ENCODE measurements at places on chromosomes 16 and 17.

- no peak for DNase-seq
Measured at GRCh38 chr17:14351493-14351892, 50.6 kb downstream of the HS3ST3B1 start.

- no peak for DNase-seq
Measured at GRCh38 chr16:70399951-70400350, 38.9 kb downstream of the ST3GAL2 start.

GRCh38 chr16:17301593-17302135, 169.1 kb downstream of the XYLT1 start:
- peak; percentile 90 for DNase-seq

DNA sequence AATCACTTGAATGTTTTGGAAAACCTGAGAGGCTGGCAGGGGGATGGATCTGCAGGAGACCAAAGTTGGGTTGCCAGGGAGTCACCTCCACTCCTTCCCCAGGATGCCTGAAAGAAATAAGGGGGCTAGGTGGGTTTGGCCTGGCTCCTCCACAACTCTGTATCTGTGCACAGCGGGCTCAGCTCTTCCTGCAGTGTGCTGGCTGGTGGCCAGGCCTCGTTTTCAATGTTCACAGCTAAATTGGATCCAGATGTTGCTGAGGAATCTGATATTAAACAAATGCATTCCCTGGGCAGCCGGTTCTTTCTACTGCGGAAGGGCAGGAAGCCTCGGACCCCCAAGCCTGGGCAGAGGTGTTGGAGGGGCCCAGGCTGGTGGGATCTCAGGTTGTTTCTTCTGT, 106.2 kb downstream of the N4BP1 start:
- no peak for DNase-seq

- DNase-seq, result no peak
Measured at GRCh38 chr16:79532273-79532672, 68.3 kb downstream of the MAF start.

- peak; percentile 22 for DNase-seq
Measured at GRCh38 chr17:82086941-82087906, 10.8 kb downstream of the FASN start.

DNA sequence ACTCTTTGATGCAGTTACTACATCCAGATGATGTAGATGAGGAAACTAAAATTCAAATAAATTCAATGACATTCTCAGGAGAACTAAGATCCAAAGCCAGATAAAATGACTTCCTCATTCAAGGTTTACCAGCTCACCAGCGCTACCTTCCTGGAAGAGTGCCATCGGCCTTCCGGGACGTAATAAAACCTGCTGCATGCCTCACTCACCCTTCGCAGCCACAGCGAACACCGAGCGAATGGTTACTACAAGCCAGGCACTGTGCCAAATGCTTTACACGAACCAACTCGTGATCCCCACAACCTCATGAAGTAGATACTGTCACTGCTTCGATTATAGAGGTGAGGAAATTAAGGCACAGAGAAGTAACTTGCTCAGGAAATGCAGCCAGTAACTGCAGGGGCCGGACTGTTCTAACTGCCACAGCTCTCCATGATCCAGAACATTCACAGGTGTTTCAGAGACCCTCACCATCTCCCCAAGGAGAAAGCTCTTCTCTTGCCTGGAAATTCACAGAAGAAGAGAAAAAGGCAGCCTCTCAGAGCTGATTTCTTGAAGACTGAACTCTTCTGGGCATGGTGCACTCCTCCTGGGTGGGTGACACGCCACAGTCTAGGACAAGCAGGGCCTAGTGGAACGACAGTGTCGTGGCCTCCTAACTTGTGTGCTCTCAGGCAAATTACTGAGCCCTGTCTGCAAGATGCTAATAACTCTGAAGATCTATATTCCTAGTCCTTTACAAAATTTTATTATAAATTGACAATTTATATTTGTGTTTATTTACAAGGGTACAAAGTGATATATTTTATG, 46.8 kb downstream of the HIC1 start:
- no peak for DNase-seq

- no peak for DNase-seq
Measured at GRCh38 chr17:82007228-82007494, 15.5 kb downstream of the CENPX start.

- DNase-seq, result no peak
Measured at GRCh38 chr16:68445458-68445857, 2.9 kb downstream of the SMPD3 start.

DNA sequence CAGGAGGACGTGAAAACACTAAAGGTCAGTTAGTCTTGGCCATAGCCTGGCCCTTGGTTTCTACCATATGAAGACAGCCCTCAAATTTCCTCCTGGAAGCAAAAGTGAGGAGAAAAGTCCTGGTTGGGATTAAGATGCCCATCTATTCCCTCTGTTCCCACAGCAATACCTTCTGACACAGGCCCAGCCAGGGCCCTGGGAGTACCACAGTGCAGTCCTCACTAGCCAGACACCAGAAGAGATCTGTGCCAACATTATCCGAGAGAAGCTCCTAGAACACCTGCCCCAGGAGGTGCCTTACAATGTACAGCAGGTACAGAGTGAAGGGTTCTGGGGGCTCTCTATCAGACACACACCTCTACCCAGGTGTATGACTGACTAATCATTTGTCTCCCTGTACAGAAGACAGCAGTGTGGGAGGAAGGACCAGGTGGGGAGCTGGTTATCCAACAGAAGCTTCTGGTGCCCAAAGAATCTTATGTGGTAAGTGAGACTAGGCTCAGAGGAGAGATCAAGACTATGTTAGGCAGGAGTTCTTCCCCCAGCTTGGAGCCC, 4.1 kb downstream of the ERAL1 start:
- no peak for DNase-seq

DNA sequence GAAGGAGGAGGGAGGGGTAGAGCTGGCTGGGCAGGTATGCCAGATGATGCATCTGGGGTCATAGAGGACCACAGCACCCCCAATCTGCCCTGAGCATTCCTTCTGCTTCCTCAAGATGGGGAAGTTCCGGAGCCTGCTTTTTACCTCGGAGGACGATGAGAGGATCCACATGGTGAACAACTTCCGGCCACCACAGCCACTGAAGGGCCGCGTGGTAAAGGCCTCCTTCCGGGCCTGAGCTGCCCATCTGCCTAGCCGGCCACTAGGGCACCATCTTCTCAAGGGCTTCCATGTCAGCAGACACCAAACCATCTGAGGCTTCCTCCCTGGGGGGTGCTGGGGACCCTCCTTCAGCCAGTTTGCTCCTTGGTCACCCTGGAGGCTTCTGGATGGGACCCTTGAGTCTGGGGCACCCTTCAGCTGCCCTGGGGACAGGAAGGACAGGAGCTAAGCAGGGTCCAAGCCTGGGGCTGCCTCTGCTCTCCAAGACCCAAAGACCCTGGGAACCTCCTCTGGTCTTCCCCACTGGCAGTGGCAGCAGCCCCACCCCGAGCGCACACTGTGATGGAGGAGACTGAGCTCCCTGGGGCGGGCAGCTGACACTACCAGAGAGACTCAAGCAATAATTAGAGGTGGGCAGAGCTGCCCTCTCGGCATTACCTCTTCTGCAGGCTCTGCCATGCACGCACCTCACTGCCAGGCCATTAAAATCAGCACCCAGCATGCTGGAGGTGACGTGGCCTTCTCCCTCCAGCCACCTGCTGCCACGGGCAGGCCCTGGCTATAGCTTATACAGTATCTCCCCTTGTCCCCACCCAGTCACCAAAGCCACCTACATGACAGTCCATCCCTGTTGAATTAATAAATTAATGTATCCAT, 9.3 kb downstream of the CA7 start:
- no peak for DNase-seq

DNA sequence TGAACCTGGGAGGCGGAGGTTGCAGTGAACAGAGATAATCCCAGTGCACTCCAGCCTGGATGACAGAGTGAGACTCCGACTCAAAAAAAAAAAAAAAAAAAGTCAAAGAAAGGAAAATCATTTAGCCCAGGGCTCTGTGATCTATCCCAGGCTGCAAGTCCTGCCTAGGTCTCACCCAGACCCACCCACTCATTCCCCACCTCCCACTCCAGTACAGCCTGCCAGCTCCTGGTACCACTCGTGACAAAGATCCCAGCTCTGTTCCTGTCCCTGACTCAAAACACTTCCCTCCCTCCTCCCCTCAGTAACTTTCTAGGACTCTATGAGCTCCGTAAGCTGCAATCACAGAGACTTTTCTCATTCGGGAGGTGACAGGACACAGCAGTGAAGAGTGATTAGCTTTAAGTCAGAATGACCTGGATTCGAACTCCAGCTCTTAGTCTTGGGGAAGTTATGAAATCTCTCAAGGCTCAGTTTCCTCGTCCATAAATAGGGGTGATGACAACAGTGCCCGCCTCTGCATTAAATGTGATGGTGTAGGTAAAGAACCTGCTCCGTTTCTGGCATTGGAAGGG, 28.0 kb upstream of the MRPS23 start:
- DNase-seq, result no peak

- no peak for DNase-seq
Measured at GRCh38 chr17:67655478-67656148, 62.1 kb upstream of the NOL11 start.

- no peak for DNase-seq
Measured at GRCh38 chr17:37801171-37801570, 56.3 kb upstream of the HNF1B start.

DNA sequence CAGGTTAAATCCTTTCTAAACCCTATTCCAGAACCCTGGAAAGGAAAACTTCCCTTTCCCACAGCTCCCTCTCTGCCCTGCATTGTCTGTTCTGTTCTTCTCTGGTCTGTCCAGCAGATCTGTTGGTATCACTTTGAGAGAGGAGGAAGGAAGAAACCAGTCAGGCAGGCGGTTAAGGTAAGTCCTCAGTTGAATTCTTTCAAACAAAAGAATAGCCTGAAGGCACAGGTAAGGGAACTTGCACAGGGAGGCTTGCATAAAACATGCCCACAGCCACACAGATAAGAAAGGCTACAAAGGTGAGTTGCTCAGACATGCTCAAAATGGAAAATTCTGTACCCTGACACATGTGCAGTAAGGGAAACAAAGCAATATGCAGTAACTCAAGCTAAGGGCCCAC, 595.7 kb upstream of the CDH5 start:
- no peak for DNase-seq

DNA sequence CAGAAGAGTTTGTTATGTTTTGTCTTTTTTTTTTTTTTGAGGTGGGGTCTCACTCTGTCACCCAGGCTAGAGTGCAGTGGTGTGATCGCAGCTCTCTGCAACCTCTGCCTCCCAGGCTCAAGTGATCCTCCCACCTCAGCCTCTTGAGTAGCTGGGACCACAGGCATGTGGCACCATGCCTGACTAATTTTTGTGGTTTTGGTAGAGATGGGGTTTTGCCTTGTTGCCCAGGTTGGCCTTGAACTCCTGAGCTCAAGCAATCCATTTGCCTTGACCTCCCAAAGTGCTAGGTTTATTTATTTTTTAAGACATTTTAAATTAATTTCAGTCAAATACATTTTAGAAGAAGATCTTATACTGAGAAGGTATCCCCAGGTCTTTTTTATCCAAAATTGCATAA, 366.7 kb downstream of the KCNJ2 start:
- DNase-seq, result no peak

DNA sequence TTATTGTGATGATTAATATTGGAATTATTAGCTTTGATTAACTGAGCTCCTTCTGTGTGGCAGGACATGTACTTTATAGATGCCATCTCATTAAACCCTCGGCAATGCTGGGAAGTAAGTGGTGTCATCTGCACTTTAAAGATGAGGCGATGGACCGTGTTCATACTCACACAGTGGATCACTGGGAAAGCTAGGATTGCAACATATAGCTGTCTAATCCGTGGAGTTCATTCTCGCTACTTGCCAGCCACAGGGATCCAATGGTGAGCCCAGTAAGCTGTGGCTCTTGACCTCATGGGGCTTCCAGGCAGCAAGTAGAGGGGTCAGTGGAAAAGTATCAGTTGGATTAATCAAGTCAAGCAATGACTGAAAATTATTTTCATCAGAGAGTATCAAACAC, 587.9 kb downstream of the CDH13 start:
- DNase-seq, result no peak

DNA sequence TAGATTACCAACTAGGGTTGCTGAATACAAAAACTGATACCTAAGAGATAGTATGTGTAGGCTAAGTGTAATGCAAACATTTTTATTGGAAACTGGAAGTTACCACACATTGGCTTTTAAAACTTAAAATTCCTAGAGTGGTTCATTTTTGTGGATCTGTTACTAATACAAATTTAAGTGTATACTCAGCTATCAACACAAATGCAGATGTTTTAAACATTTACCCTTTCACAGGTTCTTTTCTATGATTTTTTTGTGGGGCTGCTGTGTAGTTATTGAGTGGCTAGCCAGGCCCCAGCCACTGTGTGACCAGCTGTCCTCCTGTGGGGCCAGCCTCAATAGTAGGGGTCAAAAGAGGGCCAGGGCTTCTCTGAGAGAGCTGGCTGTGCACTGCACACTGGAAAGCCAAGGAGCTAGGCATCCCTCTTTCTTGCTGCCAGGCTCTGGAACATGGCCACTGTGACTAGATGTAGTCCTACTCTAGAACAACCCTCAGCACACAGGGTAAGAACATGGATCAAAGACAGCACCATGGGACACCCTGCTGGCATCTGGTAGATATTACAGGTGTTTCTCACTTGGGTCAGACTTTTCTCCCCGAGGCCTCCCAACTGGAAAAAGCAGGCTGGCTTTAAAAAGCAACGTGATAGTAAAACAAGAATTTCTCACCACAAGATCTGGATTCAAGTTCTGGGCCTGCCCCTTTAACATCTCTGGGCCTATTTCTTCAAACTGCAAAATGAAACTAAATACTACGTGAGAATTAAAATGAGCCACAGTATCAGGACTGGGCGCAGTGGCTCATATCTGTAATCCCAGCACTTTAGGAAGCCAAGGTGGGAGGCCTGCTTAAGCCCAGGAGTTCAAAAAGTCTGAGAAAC, 7.3 kb upstream of the VEZF1 start:
- peak; percentile 47 for DNase-seq

GRCh38 chr16:52751035-52751434, 204.1 kb upstream of the TOX3 start:
- no peak for DNase-seq

DNA sequence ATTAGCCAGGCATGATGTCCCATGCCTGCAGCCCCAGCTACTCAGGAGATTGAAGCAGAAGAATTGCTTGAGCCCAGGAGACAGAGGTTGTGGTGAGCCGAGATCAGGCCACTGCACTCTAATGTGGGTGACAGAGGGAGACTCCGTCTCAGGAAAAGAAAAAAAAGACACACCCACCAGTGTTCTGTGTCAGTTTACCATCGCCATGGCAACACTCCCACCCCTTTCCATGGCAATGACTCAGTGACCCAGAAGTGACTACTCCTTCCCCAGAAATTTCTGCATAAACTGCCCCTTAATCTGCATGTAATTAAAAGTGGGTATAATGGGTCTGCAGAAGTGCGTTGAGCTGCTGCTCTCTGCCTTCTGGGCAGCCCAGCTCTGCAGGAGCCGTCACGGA, 4.0 kb upstream of the ZC3H18 start:
- no peak for DNase-seq

- no peak for DNase-seq
Measured at GRCh38 chr17:73184136-73184993, 8.5 kb upstream of the COG1 start.

- no peak for DNase-seq
Measured at GRCh38 chr17:82865274-82865673, 25.5 kb upstream of the ZNF750 start.

- no peak for DNase-seq
Measured at GRCh38 chr17:73695035-73695738, 50.9 kb upstream of the SDK2 start.
